Activated gamma-delta T cell (primary cell): ENCODE measurements at places on chromosomes 16 and 17.

DNA sequence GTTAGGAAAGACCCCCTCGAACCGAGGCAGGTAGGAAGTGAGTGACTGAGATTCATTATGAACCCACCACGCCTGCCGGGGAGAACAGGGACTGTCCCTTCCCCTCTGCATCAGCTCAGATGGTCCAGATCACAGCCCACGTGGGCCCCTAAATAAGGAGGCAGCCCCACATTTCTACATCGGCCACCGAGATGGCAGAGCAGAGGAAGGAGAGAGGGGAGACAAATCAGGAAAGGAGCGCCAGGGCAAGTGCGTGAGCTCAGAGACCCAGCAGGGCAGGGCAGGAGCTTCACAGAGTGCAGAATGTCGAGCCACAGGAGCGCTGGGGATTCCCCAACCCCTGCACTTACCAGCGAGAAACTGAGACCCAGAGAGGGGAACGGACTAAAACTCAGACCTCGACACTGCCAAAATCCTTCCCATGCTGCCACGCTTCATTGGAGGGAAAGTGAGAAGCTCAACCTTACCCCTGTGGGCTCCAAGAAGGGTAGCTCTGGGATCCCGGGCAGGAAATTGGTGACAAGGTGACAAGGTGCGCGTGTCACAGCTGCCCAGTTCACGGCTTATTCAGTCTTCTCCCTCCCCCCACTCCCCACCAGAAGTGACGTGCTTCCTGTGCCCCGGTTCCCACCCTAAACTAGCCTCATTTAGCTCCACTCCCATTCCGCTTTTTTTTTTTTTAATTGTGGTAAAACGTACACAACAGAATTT lies at the start of gene ICAM2:
Gene ICAM2 (minus strand): TSS at position 578 of the 711 bp plus-strand sequence. CDS start 13,942 bp downstream, outside the sequence.
- DNase-seq = peak; percentile 25

DNA sequence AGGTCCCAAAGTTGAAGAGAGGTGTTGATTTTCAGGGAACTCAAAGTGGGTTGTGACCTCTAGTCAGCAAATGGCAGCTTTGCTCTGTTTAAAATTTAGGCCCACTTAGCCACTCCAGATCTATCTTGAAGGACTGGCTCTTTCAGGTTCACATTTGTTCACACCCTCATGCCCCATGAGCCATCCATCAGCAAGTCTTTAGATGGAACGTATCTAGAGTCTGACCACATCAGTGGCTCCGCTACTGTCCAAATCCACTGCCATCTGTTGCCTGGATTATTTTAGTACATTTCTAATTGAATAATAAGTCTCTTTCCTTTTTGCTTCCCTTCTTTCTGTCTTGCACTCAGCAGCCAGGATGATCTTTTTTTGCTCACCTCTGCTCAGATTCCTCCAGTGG lies 10.5 kb downstream of the ITGB3 start:
- no peak for DNase-seq

DNA sequence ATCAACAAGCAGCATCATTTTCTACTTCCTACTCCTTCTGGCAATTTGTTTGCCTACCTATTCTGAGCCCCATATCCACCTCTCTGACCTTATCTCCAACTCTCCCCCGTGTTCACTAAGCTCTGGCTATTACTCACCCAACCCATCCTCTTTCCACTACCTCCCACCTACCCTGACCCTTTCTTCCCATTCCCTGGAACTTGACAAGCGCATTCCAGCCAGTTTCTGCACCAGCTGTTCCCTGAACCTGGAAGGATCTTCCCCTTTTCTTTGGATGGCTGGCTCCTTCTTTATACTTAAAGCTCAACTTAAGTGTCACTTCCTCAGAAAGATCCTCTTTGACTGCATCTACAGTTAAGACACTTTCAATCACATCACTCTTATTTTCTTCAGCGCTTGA lies 2.2 kb downstream of the DCUN1D3 start:
- DNase-seq = no peak

DNA sequence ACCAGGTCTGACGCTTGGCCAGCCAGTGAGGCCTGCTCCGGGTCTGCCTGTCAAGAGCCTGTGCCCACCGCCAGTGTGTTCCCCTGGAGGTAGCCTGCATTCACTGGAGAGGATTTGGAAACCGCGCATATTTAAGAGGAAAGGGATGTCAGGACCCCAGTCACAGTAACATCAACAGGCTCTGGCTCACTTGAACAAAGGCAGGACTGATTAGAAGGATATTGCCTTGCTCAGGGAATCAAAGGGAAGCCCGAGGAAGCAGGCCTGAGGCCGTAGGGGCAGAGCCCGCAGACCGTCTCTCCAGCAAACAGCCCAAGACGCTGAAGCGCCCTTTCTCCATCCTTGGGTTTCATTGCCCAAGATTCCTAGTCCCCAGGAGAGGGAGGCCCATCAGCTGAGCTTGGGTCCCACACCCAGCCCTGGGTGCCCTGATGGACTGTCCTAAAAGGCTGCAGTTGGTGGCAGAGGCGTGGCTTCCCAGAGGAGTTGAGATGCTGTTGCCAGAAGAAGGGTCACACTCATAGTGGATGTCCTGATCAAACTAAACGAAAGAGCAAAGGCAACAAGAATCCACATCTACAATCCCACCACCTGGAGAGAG lies 23.2 kb downstream of the NT5M start:
- no peak for DNase-seq

- no peak for DNase-seq
Observed at GRCh38 chr17:78672005-78672404, 94.8 kb upstream of the DNAH17 start.

DNA sequence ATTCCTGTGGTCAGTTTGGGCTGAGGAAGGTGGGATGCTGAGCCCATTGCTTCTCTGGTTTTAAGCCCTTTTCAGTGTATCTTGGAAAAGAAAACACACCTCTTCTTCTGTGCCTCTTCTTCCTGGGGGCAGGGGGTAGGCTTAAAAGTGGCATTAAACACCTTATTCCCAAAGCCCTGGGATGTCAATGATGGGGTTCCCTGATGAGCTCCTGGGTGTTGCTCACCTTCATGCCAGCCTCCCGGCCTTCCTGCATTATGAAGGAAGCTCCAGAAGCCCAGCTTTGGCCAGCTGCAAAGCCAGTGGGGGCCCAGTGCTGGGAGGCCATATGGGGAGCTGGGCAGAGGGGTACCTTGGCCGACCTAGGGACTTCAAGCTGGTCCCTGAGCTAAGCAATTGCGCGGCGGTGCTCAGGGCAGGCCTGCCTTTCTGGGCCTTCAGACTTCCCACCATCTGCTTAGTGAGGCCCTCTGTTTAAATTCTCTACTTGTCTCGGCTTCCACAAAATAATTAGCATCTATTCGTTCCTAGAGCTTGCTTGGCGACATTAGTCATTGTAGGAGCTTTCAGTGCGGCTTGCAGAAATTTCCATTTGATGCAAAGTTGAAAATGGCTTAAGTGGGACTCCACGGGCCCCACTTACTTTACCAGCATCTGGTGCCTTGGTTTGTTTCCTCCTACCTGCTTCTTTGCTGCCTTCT lies 121.7 kb upstream of the NLRP1 start:
- no peak for DNase-seq

GRCh38 chr16:3774156-3774767 lies 56.9 kb upstream of the TRAP1 start:
- DNase-seq = no peak

- DNase-seq = no peak
Observed at GRCh38 chr17:45650561-45650960, 133.6 kb upstream of the CRHR1 start.

GRCh38 chr17:44170499-44171201 lies at the start of gene ASB16:
Gene ASB16 (plus strand): TSS chr17:44170704. CDS start chr17:44170790, 86 bp downstream.
- no peak for DNase-seq

DNA sequence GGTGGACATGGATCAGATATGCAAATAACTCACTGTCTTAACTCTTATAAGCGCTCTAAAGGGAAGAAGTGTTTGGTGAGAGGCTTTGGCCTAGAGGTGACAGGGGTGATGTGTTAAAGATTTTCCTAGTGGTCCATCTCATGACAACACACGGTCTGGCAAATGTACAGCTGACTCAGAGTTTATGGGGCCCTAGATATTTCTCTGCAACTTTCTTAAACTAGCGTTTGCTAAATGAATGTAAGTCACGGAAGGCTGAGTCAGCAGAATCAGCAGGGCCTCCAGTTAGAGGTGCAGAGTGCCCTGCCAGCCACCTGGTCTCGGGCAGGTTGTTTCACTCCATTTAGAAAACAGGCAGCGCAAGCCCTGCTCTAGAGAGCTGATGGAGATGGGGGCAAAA lies 40.1 kb downstream of the CLEC16A start:
- no peak for DNase-seq

- DNase-seq = no peak
Observed at GRCh38 chr16:67542464-67542863, 13.8 kb downstream of the RIPOR1 start.

- no peak for DNase-seq
Observed at GRCh38 chr16:20610211-20610891, 34.2 kb upstream of the ACSM2B start.

GRCh38 chr17:16477255-16477654 lies 14.7 kb downstream of the LRRC75A start:
- DNase-seq = no peak

GRCh38 chr17:40696651-40697072 lies 6.9 kb downstream of the KRT24 start:
- DNase-seq = no peak

DNA sequence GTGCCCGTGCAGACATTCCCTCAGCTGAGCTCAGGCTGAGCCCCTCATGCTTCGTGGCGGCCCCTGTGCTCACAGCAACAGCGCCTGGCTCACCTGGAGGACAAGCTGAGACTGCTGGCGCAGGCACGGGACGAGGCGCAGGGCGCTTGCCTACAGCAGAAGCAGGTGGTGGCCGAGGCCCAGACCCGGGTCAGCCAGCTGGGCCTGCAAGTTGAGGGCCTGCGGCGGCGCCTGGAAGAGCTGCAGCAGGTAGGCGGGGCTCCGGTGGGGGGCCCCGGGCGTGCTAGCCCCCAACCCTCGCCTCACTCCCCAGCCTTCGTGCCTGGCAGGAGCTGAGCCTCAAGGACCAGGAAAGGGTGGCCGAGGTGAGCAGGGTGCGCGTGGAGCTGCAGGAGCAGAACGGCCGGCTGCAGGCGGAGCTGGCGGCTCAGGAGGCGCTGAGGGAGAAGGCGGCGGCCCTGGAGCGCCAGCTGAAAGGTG lies 1.4 kb upstream of the RAC3 start:
- no peak for DNase-seq

GRCh38 chr17:57629886-57630285 lies 115.2 kb downstream of the CCDC182 start:
- no peak for DNase-seq

- DNase-seq = no peak
Observed at GRCh38 chr17:50219939-50220465, 18.6 kb upstream of the COL1A1 start.

DNA sequence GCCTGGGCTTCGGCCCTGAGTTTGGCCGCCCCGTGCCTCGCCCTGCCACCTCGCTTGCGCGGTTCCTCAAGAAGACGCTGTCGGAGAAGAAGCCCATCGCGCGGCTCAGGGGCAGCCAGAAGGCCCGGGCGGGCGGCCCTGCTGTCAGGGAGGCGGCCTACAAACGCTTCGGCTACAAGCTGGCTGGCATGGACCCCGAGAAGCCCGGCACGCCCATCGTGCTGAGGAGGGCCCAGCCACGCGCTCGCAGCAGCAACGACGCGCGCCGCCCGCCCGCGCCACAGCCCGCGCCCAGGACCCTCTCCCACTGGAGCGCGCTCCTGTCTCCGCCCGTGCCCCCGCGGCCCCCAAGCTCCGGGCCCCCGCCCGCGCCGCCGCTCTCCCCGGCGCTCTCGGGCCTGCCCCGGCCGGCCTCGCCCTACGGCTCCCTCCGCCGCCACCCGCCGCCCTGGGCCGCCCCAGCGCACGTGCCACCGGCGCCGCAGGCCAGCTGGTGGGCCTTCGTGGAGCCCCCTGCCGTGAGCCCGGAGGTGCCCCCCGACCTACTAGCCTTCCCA lies 12.0 kb downstream of the MYO15A start:
- DNase-seq = no peak

DNA sequence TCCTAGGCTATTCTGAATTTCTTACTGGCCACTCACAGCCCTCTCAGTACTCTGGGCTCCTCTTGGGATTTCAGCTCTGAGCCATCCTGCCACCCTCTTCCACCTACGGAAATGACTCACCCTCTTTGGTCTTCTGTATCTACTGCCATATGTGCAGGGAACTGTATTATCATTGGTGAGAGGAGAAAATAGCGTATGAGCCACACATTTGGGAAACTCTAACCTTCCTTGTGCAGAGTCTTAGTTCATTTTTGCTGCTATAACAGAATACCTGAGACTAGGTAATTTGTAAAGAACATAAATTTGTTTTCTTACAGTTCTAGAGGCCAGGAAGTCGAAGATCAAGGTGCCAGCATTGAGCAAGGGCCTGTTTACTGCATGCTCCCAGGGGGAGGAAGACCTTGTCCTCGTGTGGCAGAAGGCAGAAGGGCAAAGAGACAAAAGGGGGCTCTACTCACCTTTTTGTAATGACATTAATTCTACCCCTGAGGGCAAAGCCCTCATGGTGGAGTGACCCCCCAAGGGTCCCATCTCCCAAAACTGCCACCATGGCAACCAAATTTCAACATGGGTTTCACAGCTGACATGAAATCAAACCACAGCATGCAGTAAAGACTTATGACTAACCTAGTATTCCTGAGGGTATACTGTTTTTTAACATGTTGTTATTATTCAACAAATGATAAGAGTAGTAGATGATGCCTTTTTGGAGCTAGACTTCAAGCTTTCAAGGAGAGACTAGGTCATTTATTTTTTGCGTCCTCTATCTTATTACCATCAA lies 191.8 kb downstream of the PRKCA start:
- DNase-seq = no peak

GRCh38 chr17:15231851-15232516 lies 33.1 kb downstream of the PMP22 start:
- no peak for DNase-seq

DNA sequence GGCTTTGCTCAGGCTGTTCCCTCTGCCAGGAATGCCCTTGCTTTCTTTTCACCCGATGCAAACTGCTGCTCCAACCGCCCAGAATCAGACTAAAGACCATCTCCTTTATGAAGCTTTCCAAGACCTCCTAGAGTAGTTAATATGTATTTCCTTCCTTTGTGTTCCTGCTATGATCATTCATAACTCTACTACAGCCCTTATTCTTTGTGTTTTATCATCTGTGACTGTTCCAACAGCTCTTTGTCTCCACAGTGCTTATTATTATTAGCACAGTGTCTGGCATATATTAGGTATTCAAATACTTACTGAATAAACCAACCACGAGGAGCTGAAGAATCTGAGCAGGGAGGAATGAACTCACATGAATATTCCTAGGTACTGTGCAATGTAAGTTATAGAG lies 7.6 kb downstream of the PSME3IP1 start:
- DNase-seq = no peak
